Ammon's horn (tissue), 1 donor: ENCODE measurements at places on chromosomes 5 and 9.

GRCh38 chr9:78900500-78900899, 603.6 kb downstream of the PSAT1 start:
- DNase-seq = no peak

GRCh38 chr9:112332214-112332613, 1.2 kb downstream of the PTBP3 start:
- DNase-seq = no peak

- no peak for DNase-seq
These were observed 1216.3 kb downstream of the PTPRD start for GRCh38 chr9:9396518-9396917.

- no peak for DNase-seq
These were observed 21.9 kb upstream of the FOXE1 start for GRCh38 chr9:97830884-97831829.

- no peak for DNase-seq
These were observed 32.3 kb downstream of the DIMT1 start for GRCh38 chr5:62371409-62371808.
